Activated CD8-positive, alpha-beta memory T cell treated with anti-CD3 and anti-CD28 coated beads, Interleukin-2, amount 10 ng/mL, durations not matched to agents 7 days and 5 days (primary cell): ENCODE measurements at places on chromosomes 16 and 17. TPM values are rescaled to one million over a fixed set of nuclear protein-coding genes. Genes with fewer than 3 reads are reported as not detected.
A peak's percentile ranks its signal among the peaks of the same experiment; 100 is the strongest.

Gene RBFOX1
- total RNA-seq, result not detected

Gene CCL8
- not detected for total RNA-seq

Gene KRTAP9-2
- not detected for total RNA-seq

Gene C16orf92
- not detected for total RNA-seq

Gene DRC7
- total RNA-seq, result not detected

Gene KRT39
- not detected for total RNA-seq

Gene KRTAP9-8
- not detected for total RNA-seq

Gene PHKG2
- total RNA-seq, result 46.5 TPM

Gene WFDC1
- total RNA-seq, result not detected

Gene PLLP
- not detected for total RNA-seq

Gene ACOX1
- total RNA-seq, result 28.8 TPM

Gene ZNF75A
- total RNA-seq, result 38.4 TPM

DNA sequence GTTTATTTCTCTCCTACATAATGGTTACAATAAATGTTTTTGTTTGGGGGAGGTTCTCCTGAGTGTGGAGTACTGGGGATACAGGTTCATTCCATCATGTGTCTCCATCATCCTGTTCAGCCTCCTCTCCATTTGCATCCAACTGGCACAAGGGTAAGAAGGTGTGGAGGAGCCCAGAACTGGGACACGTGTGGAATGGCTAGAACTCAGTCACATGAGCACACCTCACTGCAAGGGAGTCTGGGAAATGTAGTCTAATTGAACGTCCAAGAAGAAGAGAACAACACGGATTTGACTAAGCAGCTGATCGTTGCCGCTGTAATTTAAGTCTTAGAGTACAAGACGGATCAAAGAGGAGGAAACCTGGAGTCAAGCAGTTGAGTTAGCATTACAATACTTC, 6.1 kb downstream of the OR1A1 start:
- DNase-seq, result no peak

- DNase-seq, result no peak
Measured at GRCh38 chr17:8741771-8742170, 2.9 kb downstream of the CCDC42 start.

GRCh38 chr17:46922487-46922803, 515 bp upstream of the GOSR2 start:
- DNase-seq, result no peak

DNA sequence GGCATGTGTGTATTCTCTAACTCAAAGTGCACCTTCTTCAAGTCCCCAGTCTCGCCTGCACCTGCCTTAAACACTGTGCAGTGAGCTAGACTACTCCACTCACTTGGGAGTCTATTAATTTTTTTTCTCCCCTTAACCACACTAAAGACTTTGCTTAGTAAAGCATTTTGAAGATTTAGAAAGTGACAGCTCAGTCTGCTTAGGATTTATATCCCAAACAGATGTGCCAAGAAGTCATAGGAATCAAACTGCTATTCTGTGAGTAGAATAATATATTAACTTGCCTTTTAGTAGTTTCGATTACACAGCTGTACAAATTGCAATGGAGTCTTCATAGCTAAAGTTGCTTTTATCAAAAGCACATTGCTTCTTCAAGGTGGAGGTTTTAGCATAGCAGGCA, 47.2 kb upstream of the MED13 start:
- DNase-seq, result no peak

GRCh38 chr16:89048871-89049422, 44.7 kb upstream of the ACSF3 start:
- DNase-seq, result no peak

DNA sequence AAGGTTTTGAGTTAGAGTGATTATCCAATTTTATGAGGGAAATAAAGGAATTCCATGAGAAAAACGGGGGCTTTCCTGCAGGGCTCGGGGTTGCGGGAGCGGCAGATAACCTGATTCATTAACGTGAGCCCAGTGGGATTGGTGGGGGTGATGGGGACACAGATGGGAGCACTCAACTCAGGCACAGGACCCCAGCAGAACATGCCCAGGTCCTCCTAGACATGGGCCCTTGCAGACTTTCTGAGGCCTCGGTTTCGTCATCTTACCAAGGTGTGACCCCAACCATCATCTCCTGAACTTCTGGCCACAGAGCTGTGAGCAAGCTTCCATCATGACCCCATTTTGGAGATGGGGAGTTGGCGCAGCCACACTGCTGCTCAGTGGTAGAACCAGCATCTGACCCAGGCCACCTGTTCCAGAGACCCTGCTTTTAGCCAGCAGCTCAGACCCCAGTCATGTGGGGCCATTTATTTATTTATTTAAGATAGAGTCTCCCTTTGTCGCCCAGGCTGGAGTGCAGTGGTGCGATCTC, 22.3 kb downstream of the CARHSP1 start:
- DNase-seq, result no peak

DNA sequence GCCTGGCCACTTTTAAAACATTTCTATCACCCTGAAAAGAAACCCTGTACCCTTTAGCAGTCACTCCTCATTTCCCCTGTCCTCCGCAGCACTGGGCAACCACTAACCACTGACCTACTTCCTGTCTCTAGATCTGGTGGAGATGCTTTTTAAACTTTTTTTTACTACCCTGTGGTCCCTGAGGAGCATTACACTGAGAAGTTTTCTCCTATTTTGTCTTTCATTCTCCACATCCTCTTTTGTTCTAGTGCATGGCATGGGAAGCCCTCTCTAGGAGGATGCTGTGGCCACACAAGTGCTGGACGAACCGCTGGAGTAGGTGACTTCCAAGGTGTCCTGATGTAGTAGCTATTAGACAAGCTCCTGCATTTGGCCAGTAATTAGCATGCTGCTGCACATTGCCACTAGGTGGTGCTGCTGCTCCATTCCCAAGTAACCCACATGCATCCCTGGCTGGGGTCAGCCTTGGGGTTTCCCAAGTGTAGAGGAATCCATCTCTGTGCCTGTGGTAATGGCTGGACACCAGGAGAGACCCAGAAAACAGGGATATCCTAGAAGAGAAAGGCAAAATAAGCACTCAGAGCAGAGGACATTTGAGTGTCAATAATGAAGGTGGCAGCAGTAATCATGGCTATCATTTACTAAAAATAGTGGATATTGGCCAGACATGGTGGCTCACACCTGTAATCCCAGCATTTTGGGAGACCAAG, 143.8 kb upstream of the CRHR1 start:
- peak; percentile 81 for DNase-seq

GRCh38 chr16:89023621-89024511, 46.9 kb upstream of the CBFA2T3 start:
- DNase-seq, result no peak

DNA sequence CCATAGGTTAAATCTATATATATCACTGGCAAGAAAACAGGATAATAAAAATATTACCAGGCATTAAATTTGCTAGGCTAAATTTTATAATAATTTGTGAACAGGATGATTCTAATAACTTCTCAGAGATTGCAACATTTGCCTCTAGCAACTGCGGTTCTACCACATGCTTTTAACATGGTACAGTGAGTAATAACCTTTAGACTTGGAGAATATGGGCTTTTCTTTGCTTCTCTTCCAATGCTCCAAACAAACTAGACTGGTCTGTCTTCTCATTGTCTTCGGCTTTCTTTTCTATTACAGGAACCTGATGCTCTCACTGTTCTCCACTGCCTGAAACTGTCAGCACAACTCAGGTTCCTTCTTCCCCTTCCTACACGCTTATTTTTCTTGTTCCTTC, 80.6 kb downstream of the CA4 start:
- DNase-seq, result no peak

DNA sequence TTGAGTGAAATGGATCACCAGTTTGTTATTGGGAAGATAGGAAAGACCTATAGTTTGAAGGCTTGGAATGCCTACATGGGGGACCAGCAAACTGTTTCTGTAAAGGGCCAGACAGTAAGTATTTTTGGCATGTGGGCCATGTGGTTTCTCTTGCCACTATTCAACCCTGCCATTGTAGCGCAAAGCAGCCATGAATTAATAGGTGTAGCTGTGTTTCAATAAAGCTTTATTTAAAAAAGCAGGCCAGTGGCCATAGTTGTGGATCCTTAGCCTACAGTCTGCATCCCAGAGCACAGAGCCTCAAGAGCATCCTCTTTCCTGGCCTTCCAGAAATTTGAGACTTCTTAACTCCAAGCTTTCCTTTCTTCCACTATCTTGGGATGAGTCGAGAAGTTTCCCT, 29.3 kb downstream of the ABAT start:
- DNase-seq, result no peak

GRCh38 chr16:67674851-67675578, 8.4 kb downstream of the C16orf86 start:
- no peak for DNase-seq

- DNase-seq, result no peak
Measured at GRCh38 chr17:66310528-66311148, 8.2 kb downstream of the PRKCA start.

DNA sequence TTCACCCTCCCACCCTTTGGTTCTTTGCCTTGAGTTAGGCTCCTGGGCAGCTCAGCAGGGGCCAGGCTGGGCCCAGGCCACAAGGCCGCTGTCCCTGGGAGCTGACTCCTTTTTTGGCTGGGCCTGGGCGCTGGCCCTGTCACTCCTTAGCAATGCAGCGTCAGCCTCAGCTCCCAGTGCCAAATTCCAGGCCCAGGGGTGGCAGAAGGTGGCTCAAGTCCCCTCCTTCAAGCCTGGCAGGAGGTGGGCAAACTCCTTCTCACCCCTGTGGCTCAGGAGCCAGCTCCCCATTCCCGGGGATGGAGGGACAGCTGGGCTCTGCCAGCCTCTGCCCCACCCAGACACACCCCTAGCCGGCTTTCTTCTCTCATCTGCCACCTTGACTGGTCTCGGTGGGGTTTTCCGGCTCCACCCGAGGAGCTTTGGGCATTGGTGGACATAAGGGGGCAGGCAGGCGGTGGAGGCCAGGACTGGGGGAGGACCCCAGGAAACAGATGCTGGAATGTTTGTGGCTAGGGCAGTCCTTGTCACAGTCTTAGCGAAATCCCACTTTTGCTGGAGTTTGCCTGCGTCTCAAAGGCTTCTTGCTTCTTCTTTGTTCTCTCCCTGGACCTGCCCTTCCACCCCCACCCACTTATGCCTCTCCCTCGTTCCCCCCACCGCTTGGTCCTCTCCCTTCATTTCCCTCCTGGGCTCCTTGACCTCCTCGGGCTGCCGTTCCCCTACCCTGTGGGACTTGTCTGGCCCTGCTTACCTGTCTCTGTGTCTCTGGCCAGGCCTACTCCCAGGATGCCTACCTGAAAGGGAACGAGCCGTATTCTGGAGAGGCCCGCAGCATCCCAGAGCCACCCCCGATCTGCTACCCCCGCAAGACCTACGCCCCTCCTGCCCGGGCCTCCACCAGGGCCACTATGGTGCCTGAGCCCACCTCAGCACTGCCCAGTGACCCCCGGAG, 37.4 kb downstream of the ARHGAP23 start:
- DNase-seq, result no peak

GRCh38 chr16:1330931-1331711, 2.3 kb upstream of the BAIAP3 start:
- DNase-seq, result no peak

GRCh38 chr16:83609178-83609577, 198.6 kb upstream of the HSBP1 start:
- DNase-seq, result no peak

DNA sequence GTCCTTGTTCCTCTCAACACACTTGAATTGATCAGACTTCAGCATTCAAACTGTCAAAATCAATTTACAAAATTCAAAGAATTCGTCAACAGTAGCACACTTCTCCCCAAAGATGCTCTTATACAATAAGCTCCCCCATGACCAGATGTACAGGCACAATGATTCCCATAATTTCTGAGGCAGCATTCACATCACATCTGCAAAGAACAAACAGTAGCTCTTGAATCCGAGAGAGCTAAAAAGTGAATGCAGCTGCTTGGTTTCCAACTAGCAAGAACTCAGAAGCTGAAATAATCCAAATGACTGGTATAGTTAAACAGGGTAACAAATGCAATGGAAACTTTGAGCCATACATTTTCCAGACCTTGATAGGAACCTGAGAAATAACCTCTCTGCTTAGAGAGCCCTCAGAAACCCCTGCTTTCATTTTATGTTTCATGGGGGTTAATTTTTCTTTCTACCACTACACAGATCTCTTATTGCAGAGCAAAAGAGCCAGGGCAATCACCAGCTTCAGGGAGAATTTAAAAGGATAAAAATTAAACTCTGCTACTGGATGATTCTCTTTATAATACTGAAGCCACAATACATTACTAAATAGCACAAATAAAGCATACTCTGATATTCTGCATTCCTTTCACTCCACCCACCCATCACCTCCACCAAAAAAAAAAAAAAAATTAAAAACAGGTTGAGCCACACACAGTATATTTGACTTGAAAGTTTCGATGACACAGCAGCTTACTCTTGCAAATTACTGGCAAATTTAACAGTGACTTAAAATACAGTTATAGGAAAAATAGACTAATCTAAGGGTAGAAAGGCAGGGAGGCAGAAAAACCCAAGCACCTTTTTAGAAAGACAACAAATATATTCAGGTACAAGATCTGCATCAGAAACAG, 23.1 kb upstream of the TMEM97 start:
- DNase-seq, result no peak

GRCh38 chr16:82404586-82405315, 222.0 kb upstream of the CDH13 start:
- no peak for DNase-seq

GRCh38 chr17:57404073-57404472, 147.8 kb downstream of the MSI2 start:
- no peak for DNase-seq

GRCh38 chr17:2191227-2191626, 112.4 kb downstream of the SMG6 start:
- no peak for DNase-seq
